ENCODE measurements at places on chromosomes 4 and X. TPM values are rescaled to one million over a fixed set of nuclear protein-coding genes. Genes with fewer than 3 reads are reported as not detected.
A peak's percentile ranks its signal among the peaks of the same experiment; 100 is the strongest.

- DNase-seq = no peak
These were observed 178.2 kb downstream of the FAT4 start for GRCh38 chr4:125492957-125493356.

GRCh38 chr4:55758066-55758465, 61.5 kb upstream of the EXOC1L start:
- DNase-seq = no peak

Gene MAGEC2
- not detected for polyA plus RNA-seq

DNA sequence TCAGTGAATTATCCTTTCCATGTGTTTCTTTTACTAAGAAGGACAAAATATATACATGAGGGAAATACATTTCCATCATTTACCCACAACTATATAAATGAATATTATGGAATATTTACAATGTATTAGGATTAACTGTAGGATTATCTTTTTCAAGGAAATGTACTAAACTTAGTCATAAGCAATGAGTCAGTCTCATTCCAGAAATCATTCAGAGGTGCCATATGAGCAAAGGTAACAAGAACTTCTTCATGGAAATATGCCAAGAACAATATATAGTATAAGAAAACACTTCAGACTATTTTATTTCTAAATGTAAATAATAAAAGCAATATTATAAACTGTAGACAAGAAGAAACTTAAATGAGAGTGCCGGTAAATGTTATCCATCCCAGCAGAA, 67.1 kb downstream of the USP38 start:
- peak; percentile 14 for DNase-seq

Gene DCAF4L1
- 0.22 TPM for polyA plus RNA-seq

- no peak for DNase-seq
These were observed 430.3 kb downstream of the GALNTL6 start for GRCh38 chr4:172243551-172243950.

DNA sequence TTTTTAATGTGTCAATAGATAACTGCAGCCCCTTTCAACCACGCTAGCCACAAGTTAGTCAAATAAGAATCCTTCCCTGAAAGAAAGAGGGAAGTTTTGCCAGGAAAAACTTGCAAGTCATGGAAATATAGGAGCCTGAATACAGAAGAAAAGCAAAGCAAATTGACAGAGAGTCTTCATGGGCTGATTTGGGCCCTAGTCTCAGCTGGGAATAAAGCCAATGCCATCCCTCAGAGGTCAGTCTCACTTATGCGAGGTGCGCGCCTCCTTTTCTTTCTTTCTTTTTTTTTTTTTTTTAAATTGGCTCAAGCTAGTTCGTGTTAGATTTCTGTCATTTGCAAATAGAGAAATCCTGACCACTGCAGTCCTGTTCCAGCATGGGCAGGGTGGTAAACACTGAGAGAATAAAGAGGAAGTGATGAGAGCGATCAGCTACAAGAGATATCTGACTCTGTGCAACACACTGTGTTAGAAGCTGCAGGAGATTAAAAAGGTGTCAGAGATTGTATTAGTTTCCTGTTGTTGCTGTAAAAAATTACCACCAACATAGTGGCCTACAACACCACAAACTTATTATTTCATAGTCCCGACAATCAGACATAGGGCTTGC, 299.7 kb downstream of the LDB2 start:
- DNase-seq = no peak

- DNase-seq = no peak
These were observed 67.3 kb downstream of the GLUD2 start for GRCh38 chrX:121114691-121115090.

DNA sequence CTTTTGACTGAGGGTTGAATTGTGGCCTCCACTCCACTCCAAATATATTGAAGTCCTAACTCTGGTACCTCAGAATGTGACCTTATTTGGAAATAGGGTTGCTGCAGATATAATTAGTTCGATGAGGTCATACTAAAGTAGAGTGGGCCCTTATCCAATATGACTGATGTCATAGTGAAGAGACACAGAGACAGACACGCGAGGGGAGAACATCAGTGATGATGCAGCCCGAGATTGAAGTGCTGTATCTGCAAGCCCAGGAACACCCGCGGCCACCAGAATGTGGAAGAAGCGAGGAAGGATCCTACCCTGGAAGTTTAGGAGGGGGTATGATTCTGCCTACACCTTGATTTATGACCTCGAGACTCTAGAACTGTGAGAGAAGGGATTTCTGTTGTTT, 279.0 kb downstream of the ANKRD50 start:
- no peak for DNase-seq

DNA sequence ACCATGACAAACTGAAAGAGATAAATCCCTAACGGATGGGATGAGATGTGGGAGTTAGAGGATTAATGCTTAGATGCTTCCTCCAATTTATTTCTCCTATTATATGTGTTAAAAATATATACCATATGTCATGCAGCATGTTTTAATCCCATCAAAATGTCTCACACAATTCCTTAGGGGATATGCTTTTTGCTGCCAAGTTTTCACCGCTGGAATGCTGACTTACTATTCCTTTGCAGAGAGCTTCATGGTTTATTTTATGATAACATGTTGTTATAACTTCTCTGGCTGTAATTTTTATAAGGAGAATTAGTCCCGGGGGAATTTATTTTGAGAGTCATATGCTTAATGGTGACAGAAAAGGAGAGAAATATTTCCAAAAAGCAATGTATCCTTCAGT, 670.3 kb downstream of the IL1RAPL1 start:
- no peak for DNase-seq

DNA sequence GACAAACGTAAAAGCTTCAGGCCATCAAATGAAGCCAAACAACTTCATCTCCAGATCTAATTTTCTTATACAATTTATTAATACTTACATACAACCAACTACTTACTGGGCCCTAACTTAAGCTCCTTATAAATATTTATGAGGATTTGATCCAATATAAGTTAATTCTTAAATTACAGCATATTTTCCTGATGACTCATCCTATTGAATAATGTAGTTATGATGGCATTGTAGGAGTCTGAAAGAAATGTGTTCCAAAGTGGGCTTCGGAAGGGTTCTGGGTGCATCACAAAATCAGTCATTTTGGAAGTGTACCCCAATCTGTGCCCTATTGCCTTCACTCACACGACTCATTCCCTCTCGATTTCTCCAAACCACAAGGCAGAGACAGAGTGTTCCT, 455.1 kb upstream of the CTSO start:
- no peak for DNase-seq

DNA sequence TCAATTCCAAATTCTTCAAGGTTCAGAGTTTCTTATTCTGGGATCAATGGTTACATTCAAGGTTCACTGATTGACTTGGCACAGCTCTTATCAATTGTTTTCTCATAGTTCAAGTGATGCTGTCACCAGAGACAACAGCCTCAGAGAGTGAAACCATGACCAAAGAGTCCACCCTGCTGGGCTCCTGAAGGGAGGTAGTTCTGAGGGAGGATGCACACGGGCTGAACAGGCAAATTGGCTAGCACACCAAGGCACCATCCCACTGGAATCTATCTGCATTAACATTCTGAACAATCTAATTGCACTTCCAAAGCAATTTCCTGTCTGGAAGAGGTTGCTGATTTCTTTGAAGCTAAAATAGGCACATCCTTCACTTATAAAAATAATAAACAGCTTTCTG, 16.6 kb upstream of the GAB1 start:
- no peak for DNase-seq
